ENCODE measurements at places on chromosomes 2 and 18.

DNA sequence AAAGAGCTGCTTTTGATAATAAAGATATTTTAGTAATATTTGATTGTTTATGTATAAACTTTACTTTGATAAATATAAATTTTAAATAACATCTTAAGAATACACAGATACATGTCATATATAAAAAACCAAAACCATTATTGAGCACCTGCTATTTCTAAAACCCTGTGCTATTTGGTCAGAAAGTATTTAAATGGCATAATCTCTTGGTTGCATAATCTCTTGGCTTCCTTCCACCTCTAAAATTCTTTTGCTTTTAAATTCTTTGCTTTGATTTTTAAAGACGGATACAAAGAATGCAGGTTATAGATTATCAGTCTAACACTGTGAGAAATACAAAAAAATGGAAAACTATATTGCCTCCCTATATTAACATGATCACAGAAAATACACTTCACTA is 36.9 kb downstream of the ACMSD start:
- DNase-seq: no peak

- no peak for DNase-seq
Measured at GRCh38 chr18:5620289-5620688, 76.5 kb upstream of the EPB41L3 start.

DNA sequence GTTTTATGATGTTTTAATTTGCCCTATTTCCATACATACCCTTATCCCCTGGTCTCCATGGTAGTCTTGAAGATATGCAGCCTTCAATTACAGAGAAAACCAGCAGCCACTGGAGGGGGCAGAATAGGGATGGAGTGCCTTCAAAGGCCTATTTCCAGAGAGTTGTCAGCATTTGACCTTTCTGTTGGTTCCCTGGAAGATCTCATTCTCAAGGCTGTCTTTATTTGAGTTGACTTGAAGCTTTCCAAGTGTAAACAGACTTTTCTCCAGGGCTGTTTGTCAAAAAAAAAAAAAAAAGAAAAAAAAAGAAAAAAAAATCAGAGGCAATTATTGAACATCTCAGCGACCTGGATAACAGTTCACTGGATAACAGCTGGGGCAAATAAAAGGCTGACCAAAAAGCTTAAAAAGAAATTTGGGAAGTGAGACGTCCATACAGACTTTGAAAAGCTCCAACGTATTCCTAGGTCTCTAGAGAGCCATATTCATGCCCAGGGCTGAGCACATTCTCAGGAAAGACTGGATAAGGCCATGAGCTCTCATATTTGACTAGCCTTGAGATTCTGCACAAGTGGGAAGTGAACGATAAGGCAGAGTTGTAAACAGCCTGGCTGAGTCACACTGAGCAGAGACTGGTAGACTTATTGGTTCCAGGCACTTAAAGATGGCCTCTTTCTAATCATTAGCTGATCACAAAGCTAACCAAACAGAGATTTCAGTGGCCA is 126.6 kb downstream of the VAPA start:
- no peak for DNase-seq

DNA sequence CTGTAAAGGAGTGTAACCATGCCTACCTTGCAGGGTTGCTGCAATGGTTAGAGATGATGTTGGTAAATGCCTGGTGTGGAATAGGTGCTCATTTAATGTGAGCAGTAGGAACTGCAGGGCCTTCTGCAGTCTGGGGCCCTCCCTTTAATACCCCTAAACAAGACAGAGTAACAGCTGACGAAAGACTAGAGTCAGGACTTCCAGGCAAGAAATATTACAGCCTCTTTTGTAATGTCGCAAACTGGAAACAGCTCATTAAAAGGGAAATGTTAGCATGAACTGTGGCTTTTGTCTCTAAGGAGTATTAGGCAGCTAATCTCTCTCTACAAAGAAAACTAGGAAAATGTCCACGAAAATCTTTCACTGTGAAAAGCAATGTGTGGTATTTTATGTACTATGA is 26.0 kb downstream of the MARCO start:
- DNase-seq: no peak

GRCh38 chr2:214836568-214836967 is 27.1 kb upstream of the BARD1 start:
- no peak for DNase-seq

- no peak for DNase-seq
Measured at GRCh38 chr2:134663451-134664450, 55.0 kb downstream of the TMEM163 start.

GRCh38 chr18:75223687-75224347 is 13.2 kb downstream of the TSHZ1 start:
- DNase-seq: no peak

DNA sequence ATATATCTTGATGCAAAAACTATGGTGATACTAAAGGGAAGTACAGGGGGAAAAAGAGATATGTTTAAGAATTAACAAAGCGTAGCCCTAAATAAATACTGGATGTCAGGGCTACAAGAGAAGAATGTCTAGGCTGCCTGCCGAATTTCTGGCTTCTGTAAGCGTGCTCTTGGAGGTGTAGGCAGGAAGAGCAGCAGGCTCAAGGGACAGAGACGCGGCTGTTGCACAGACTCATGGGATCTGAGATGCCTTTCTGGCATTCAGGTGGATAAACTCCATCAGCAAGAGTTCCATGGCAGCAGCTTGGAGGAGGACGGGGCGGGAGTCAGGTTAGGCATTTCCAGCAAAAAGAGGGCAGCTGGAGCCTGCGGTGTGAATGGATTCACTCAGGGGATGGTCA is 123.2 kb upstream of the TWIST2 start:
- DNase-seq: no peak

DNA sequence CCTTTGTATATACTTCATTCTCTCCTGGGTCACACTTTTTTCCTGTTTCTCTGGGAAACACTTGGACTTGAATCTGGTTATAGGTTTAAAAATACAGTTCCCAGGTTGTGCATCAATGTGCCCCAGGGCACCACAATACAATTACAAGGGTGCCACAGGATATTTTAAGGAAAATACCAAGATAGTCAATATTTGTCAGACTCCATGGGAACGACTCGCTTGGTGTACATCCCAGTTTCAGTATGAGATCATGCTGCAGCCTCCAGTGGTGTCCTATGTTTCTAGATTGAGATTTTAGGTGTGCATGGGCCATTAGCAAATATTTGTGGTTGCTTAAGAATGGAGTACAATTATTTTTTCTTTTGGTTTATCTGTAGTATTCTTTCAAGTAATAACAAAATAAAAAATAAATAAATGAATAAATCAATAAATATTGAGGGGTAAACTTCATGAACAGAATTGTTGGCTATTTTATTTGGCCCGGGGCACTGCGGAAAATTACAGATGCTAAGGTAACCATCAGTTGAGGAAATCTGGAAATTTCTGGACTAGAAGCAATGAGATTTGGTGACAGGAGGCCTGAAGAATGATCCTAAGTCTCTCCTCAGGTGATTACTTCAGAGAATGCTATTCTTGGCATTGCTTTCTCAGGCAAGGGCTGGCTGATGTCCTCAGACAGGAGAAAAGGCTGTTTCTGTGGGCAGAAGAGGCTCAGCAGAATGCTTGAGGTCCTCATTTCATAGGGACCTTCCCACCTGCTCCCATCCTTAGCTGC is 649.3 kb upstream of the SOX11 start:
- no peak for DNase-seq

GRCh38 chr18:59783138-59783537 is 85.9 kb upstream of the CCBE1 start:
- DNase-seq: no peak

GRCh38 chr2:197191177-197191939 is 119.2 kb downstream of the ANKRD44 start:
- no peak for DNase-seq

DNA sequence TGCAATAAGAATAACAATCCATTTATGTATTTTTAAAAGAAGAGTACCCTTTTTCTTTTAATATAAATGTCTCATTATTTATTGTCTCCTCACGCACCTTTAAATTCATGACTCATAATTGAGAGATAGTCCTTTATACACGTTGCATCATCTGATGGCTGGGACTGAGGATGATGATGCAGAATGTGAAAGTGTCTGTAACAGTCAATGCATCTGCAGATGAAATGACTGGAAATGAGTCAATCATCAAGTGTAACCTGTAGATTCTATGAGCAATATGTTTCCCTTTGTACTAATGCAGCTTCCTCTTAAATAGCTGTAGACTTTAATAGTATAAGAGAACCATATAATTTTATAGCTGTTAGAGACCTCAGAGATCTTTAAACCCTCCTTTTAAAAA is 26.1 kb upstream of the SYT4 start:
- DNase-seq: no peak

GRCh38 chr2:54628957-54629356 is 94.5 kb upstream of the EML6 start:
- no peak for DNase-seq

DNA sequence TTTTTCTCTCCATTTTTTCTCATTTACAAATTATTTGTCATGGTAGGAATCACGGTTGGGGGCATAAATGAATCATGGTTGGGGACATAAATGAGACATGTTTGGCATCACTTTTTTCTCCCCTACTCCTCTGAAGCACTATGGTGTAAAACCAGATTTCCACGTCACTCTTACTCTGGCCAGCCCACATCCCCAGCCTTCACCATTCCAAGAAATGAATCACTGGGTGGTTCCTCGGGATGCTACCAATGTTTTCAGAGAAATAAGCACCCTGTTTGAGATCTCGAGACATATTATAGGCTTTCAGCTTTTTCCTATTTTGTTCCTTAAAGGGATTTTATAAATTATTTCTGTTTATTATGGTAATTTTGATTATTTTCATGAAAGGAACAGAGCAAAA is 155.0 kb upstream of the SLC8A1 start:
- no peak for DNase-seq

DNA sequence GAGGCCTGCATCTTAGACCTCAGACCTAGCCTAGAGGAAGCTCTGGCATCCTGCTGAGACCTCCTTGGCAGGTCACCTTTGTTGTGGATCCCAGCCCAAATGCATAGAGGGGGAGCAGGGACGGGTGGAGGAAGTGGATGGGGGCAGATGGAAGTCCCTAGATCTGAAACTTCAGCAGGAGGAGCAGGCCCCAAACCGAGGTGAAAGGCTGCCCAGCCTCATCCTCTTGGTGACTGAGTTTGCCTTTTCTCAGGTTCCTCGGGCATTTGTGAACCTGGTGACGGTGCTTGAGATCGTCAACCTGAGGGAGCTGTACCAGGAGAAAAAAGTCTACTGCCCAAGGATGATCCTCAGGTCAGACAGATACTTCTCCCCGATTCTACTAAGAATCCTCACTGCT is 86.3 kb downstream of the PLB1 start:
- DNase-seq: no peak

DNA sequence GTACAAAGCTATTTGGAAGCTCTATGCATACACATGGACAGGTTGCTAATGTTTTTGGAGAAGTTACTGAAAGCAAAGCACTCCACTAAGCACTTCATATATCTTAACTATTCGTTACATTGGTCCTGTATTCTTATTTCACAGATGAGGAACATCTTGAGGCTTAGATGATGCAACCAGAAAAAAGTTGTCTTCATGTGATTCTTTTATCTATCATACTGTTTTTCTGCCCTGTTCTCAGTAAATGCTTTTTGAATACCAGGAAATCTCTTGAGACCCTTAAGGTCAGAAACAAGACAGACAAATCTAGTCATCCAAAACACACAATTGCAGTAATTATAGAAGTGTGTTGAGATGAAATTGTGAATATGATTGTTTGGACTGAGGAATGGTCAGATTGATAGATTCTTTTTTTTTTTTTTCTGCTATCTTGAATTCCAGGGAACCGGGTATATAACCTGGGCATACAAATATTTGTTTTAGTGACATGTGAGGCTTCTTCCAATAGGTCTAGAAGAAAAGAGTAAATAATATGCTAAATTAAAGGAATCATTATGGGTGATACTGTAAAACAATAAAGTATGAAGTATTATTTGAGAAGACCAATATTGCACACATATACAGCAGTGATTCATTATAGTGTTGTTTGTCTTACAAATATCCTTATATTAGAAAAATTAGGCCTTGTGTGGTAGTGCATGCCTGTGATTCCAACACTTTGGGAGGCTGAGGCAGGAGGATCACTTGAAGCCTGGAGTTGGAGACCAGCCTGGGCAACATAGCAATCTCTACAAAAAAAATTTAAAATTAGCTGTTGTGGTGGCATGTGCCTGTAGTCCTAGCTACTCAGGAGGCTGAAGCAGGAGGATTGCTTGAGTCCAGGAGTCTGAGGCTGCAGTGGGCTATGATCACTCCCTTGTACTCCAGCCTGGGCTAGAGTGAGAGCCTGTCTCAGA is 33.7 kb downstream of the EHBP1 start:
- no peak for DNase-seq

DNA sequence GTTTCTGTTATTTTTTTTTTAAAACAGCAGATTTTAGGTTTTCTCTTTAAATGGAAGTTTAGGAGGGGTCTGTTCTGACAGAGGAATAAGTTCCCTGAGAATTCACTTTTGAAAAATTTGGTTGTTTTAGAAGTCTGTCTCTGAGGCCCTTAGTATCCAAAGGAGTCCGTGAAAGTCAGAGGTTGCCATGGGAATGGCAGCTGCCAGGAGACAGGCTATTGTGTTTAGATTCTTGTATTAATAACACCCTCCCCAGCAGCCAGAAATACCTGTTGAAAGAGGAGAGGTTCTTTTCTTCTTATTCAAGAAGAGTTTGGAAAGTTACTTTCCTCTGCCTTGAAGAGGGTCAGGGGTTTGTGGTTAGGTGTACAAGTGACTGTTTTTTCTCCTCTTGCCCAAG is 29.5 kb downstream of the TNP1 start:
- DNase-seq: no peak

GRCh38 chr2:190930411-190930810 is 49.8 kb downstream of the GLS start:
- DNase-seq: no peak

- peak; percentile 55 for DNase-seq
Measured at GRCh38 chr2:197306696-197307040, 3.9 kb downstream of the ANKRD44 start.

- no peak for DNase-seq
Measured at GRCh38 chr2:107340955-107341354, 455.0 kb upstream of the ST6GAL2 start.

- DNase-seq: no peak
Measured at GRCh38 chr18:8835521-8835953, 130.2 kb downstream of the MTCL1 start.

- DNase-seq: no peak
Measured at GRCh38 chr2:139048017-139048416, 267.8 kb upstream of the NXPH2 start.

DNA sequence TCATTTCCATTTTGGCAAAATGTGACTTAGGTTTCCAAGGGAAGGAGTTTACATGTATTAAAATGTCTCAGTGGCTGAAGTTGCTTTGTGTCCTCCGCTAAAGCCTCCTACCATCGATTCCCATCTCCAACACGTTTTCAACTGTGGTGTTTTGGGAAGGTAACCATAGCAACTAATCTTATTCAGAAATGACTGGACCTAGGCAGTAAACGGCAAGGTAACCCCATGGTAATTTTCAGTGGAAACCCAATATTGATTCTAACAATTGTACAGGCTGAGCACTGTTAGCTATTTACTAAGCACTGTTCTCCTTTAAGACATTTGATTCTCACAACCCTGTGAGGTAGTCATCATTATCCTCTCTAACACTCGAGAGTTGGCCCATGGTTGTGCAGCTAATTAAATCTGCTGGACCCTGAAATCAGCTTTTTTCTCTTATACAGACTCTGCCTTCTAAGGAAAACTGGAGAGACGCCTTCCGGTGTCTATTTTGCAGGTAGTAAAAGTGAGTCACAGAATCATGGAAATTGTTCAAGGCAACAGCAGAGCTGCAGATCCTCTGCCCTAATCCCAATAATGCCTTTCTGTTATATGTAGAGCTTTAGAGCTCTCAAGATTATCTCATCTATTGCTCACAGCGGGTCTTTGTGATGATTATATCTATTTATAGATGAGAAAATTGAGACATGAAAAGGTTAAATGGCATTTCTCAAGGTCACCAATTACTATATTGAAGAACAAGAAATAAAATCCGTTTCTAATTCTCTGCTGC is 36.2 kb downstream of the FASTKD2 start:
- no peak for DNase-seq

All from lower lobe of right lung (tissue), 2 donors.